ENCODE measurements at places on chromosomes 16 and 17.

DNA sequence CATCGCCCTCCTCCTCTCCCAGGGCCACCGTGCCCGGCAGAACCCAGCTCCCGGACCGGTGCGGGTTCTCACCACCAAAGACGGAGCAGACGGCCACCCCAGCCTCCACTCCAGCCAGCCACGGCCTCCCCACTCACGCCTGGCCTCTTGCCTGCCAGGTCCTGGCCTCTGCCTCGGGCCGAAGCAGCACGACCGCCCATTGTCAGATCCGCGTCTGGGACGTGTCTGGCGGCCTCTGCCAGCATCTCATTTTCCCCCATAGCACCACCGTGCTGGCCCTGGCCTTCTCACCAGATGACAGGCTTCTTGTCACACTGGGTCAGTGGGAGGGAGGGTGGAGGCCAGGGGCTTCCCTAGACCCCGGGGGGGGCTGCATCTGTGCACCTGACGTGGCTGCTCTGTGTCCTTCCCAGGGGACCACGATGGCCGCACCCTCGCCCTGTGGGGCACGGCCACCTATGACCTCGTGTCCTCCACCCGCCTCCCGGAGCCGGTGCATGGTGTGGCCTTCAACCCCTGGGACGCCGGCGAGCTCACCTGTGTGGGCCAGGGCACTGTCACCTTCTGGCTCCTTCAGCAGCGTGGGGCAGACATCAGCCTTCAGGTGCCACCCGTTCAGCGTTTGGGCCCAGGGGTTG lies 6.6 kb upstream of the RHOT2 start:
- DNase-seq, result no peak

DNA sequence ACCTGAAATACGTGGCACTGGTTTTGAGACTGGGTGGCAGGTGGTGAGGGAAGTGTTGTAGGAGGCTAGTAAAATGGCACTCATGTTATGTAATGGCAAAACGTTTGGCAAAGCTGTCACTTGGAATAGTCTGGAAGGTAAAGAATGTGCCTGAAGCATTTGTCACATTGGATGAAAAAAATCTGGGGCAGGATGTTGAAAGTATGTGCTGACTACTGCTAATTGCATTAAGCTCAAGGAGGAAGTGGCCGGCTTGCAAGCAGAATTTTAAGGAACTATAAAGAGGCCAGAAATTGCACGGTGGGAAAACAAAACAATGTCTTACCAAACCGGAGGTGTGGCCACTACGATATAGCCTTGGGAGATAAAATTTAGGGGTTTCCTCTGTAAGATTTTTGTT lies 26.6 kb upstream of the NLRP1 start:
- DNase-seq, result no peak

DNA sequence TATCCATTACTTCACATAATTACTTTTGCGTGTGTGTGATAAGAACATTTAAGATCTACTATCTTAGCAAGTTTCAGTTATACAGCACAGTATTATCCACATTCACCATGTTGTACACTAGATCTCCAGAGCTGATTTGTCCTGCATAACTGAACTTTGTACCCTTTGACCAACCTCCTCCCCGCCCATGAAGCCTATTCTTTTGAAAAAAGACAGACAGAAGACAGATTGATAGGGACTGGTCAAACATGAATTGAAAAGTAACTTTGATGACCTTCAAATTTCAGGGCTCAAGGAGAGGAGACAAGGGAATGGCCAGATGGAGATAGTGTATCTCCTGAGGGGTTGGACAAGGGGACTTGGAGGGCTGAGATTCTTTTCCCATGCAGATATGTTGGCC lies 96.3 kb downstream of the CMC2 start:
- DNase-seq, result no peak

DNA sequence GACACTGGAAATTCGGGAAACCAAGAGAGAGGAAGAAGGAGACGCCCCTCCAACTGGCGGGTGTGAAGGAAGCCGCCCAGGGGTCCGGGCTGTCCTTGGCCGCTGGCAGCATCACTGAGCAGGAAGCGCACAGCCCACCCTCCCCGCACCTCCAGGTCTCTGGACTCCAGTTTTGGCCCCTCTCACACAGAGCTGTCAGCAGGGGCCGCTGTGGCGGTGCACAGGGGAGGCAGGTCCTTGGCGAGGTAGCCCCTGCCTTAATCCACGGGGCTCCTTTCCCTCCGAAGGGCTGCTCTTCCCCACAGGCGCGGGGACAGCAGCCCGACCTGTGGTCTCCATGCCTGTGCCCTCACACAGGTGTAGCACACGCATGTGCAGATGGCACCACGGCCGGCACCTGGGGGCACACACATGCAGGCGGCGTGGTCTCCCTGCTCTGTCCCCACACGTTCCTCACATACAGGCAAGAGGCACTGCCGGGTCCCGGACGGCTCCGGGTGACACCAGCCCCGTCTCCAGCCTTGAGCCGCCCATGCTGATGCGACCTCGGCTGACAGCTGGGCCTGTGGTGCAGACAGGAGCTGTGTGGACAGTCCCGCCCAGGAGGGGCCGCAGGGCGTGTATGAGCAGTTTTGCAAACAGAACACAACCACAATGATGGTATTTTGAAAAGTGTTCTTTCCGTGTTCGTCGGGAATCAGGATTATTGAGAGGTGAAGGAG lies 26.6 kb upstream of the CHMP6 start:
- DNase-seq, result peak; percentile 53
